Activated naive CD8-positive, alpha-beta T cell treated with anti-CD3 and anti-CD28 coated beads, Interleukin-2, amount 10 ng/mL, durations not matched to agents 7 days and 5 days (primary cell): ENCODE measurements at places on chromosomes 16 and 17.
A peak's percentile ranks its signal among the peaks of the same experiment; 100 is the strongest.

- peaks cover 3% of the 10 kb centered on the region for H3K4me1 ChIP-seq
- H3K27ac ChIP-seq: no peak overlapping the region
- no peak for DNase-seq
- peaks cover 4% of the 10 kb centered on the region for H3K36me3 ChIP-seq
Measured at GRCh38 chr16:84992717-84993075, 18.6 kb downstream of the ZDHHC7 start.

GRCh38 chr17:29214215-29215146 lies 32.2 kb upstream of the CRYBA1 start:
- DNase-seq: no peak
- peaks cover 6% of the 10 kb centered on the region for H3K27me3 ChIP-seq
- peaks cover 5% of the 10 kb centered on the region for H3K4me1 ChIP-seq
- H3K27ac ChIP-seq: no peak overlapping the region

- no peak overlapping the region for H3K27ac ChIP-seq
- no peaks in the 10 kb centered on the region for H3K4me1 ChIP-seq
- H3K4me3 ChIP-seq: no peak overlapping the region
- no peaks in the 10 kb centered on the region for H3K36me3 ChIP-seq
- H3K27me3 ChIP-seq: no peaks in the 10 kb centered on the region
Measured at GRCh38 chr16:6447021-6447790, 885.4 kb upstream of the RBFOX1 start.

DNA sequence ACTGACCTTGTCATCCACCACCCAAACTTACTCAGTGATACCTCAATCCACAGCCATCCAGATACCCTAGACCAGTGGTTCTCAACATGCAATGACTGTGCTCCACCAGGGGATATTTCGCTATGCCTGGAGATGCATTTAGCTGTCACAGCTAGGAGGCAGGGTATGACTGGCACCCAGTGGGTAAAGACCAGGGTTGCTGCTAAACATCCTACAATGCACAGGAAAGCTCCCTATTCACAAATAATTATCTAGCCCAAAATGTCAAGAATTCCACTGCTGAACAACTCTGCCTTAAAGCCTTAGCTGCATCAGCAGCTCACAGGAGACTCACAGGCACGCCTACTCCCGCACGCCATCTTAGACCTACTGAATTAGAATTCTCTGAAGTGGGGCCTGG lies 212.6 kb downstream of the GRIN2A start:
- no peak overlapping the region for H3K27ac ChIP-seq
- H3K36me3 ChIP-seq: no peaks in the 10 kb centered on the region
- H3K4me3 ChIP-seq: no peak overlapping the region
- H3K27me3 ChIP-seq: no peaks in the 10 kb centered on the region
- no peak for DNase-seq

DNA sequence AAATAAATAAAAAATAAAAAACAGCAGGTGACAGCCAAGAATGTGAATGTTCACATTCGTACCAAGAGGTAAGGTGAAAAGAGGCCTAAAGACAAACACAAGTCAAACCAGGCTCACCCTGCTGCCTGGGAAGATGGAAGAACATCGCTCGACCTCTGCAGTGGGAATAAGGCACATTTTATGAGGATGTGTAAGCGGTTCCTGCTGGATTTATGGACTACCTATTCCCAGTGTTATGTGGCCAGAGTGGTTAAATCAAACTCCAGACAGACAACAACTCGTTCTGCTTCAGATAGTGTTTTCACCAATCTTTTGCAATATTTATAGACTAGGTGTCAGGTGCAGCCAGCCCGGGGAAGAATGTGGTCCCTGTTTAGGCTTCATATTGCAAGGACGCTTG lies 215.0 kb upstream of the HSBP1 start:
- no peaks in the 10 kb centered on the region for H3K4me1 ChIP-seq
- peaks cover 5% of the 10 kb centered on the region for H3K27me3 ChIP-seq
- no peaks in the 10 kb centered on the region for H3K36me3 ChIP-seq
- no peak overlapping the region for H3K4me3 ChIP-seq

DNA sequence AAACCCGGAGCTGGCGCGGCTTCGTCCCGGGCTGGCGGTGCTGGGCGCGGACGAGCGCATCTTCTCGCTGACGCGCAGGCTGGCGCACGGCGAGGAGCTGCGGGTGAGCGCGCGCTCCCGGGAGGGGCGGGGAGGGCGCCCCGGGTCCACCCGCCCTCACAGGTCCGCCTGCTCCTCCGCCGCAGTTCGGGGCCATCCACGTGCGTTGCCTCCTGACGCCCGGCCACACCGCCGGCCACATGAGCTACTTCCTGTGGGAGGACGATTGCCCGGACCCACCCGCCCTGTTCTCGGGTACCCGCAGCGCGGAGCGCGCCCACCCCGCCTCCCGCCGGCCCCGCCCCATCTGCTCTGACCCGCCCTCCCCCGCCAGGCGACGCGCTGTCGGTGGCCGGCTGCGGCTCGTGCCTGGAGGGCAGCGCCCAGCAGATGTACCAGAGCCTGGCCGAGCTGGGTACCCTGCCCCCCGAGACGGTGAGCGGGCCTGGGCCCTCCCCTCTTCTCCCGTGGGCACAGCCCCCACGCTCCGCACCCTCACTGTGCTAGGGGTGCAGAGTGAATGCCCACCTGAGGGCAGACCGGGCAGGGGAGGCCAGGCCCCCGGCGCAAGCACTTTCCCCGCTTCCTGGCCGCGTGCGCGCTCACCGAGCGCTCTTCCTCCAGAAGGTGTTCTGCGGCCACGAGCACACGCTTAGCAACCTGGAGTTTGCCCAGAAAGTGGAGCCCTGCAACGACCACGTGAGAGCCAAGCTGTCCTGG lies 1.4 kb downstream of the HAGHL start:
- H3K4me3 ChIP-seq: peak overlapping the region; percentile 40
- peak; percentile 77 for DNase-seq
- H3K27me3 ChIP-seq: no peaks in the 10 kb centered on the region
- no peaks in the 10 kb centered on the region for H3K4me1 ChIP-seq

DNA sequence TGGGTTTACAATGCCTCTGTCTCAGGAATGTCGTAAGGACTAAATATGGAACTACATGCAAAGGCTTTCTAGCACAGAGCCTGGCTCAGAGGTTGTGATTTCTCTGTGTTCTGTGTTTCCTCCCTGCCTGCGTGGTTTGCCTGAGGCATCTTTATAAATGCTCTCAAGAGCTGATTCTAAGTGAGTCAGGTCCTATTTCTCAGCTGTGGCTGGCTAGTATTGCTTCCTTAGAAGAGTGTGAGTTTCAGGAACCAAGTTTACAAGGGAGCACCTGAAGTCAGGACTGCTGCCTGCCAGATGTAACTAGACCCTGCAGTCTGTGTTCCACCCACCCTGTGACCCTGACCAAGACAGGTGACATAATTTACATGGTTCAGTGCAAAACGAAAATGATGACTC lies 8.0 kb upstream of the CCL1 start:
- H3K4me1 ChIP-seq: peaks cover 17% of the 10 kb centered on the region
- H3K36me3 ChIP-seq: no peaks in the 10 kb centered on the region
- no peak overlapping the region for H3K27ac ChIP-seq
- no peak overlapping the region for H3K4me3 ChIP-seq

DNA sequence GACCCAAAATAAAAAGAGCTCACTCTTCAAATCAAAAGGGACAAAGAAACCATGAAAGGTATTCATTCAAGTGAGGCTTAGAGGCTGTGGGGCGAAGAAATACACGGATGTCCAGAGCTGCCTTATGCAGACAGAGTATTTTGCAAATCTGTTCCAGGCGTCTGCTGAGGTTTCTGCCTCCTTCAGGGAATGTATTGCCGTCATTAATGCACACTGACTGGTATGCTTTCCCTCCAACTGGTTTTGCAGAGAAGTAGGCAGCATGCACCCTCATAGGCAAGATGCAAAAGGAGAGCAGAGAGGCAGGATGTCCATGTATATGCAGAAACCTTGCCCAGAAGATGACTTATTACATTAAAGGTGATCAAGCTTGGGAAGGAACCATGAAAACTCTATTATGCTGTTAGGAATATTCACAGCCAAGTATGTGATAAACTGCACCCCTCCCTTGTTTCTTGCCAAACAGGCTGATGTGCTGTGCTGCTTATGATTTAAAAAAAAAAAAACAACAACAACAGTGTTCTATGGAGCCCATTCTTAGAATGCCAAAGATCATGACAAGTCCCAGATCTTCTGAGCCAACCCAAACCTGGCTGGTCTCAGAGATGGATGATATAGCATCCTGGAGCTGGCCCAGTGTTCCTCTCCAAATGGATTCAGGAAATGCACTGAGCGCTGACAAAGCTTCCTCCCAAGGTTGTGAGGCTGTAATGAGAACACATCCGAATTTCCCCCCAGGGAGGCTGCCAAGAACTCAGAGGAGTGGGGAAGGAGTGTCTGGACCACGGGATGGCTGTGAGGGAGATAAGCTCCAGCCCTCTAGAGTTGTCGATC lies 77.6 kb upstream of the HLF start:
- H3K36me3 ChIP-seq: no peaks in the 10 kb centered on the region
- DNase-seq: no peak
- no peaks in the 10 kb centered on the region for H3K4me1 ChIP-seq
- no peak overlapping the region for H3K27ac ChIP-seq
- H3K27me3 ChIP-seq: no peaks in the 10 kb centered on the region

DNA sequence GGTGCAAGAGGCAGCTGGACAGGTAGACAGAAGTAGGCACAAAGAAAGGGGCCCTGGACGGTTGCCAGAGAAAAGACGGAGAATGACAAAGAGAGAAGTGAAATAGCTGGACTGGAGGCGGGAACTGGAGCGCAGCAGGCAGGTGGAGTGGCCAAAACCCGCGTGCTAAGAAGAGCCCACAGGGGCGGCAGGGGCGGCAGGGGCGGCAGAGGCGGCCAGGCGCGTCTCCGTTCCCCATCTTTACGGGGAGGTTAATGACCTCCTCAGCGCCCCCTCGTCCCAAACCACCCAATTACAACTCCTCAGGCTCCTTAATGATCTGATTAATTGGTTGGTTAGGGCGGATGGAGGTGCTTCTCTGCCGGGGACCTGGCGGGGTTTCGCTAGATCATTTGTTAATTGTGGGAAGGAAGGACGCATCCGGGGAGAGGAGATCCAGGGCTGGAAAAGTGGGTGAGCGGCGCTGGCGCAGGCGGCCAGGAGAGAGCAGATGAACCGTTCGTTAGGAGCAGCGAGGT lies 15.4 kb upstream of the HOXB9 start:
- peaks cover 95% of the 10 kb centered on the region for H3K27me3 ChIP-seq
- no peak for DNase-seq
- H3K4me1 ChIP-seq: peaks cover 19% of the 10 kb centered on the region
- H3K4me3 ChIP-seq: no peak overlapping the region
- H3K36me3 ChIP-seq: peaks cover 3% of the 10 kb centered on the region

DNA sequence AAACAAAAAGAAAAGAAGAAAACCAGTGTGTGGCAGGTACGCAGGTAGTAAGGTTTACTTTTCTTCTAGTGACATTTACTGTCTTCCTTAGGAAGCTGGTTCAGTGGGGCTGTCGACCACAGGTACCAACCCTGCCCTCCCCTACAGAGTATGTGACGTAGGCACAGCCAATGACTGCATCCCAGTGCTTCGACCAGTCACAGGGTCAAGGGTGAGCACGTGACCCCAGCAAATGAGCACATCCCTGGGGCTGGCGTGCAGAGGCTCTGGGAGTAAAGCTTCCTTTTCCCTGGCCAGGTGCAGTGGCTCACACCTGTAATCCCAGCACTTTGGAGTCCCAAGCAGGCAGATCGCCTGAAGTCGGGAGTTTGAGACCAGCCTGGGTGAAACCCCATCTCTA lies 38.9 kb upstream of the PLCG2 start:
- peaks cover 14% of the 10 kb centered on the region for H3K4me1 ChIP-seq
- no peak overlapping the region for H3K27ac ChIP-seq
- H3K4me3 ChIP-seq: no peak overlapping the region
- H3K36me3 ChIP-seq: no peaks in the 10 kb centered on the region
- DNase-seq: no peak

- no peaks in the 10 kb centered on the region for H3K36me3 ChIP-seq
- no peak for DNase-seq
- H3K27ac ChIP-seq: no peak overlapping the region
- H3K4me3 ChIP-seq: no peak overlapping the region
- no peaks in the 10 kb centered on the region for H3K4me1 ChIP-seq
- no peaks in the 10 kb centered on the region for H3K27me3 ChIP-seq
Measured at GRCh38 chr16:59045501-59045900, 311.4 kb upstream of the GOT2 start.

DNA sequence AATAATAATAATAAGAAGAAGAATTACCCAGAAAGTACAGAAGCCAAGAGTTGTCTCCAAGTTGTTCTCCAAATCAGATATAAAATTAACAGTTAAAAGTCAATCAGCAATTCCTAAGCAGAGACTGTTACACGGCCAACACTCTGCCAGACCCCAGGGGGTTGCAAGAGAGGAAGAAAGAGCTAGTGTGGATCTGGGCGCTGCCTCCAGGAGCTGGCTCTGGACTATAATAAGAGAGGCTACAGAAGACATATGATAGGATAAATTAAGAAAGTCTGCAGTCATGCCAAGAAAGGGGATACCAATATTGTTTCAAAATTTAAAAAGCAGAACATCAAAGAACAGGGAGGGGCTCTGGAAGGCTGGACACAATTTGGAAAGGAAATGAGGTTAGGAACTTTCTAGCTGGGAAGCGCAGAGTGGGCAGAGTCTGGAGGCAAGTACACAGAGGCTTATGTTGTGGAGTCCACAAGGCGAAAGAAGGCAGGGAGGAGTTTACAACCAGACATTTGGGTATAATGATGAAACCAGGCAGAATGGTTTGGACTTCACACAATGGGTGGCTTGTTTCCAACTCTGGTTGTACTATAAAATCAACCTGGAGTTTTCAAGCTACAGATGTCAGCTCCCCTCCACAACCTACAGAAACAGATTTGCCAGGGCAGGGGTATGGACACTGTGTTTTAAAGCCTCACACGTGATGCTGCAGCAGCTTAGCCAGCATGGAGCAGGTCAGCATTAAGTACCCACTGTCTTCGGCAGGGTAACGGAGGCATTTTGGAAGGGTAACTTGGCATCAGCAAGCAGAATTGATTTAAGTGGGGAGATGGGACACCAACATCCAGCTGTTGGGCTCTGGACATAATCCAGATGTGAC lies 49.4 kb downstream of the SLC39A11 start:
- H3K36me3 ChIP-seq: peaks cover 17% of the 10 kb centered on the region
- no peaks in the 10 kb centered on the region for H3K4me1 ChIP-seq
- H3K27me3 ChIP-seq: no peaks in the 10 kb centered on the region
- no peak overlapping the region for H3K27ac ChIP-seq
- DNase-seq: no peak

GRCh38 chr17:6701719-6702118 lies 11.4 kb downstream of the SLC13A5 start:
- peaks cover 13% of the 10 kb centered on the region for H3K27me3 ChIP-seq
- DNase-seq: peak; percentile 56
- H3K27ac ChIP-seq: no peak overlapping the region
- no peaks in the 10 kb centered on the region for H3K36me3 ChIP-seq

DNA sequence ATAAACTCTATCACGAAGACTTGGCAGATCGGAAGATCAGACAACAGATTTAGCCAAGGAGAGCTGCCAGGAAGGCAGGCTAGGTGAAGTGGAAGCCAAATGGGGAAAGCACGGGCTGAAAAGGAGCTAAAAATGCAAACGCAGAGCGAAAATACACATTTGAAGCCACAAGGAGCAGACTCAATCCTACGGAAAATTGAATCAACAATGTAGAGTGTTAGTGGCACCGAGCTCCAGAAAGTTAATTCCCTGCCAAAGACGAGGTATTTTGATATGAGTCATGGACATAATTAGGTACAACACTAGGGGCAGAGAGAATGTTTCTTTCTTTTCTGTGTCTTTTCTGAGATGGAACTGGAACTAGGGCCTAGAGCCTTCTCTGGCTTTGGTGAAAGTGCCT lies 20.7 kb downstream of the GSG1L start:
- peaks cover 8% of the 10 kb centered on the region for H3K27me3 ChIP-seq
- H3K4me3 ChIP-seq: no peak overlapping the region
- no peaks in the 10 kb centered on the region for H3K4me1 ChIP-seq

- no peaks in the 10 kb centered on the region for H3K36me3 ChIP-seq
- H3K4me1 ChIP-seq: no peaks in the 10 kb centered on the region
- no peak overlapping the region for H3K4me3 ChIP-seq
Measured at GRCh38 chr16:48676836-48677235, 66.9 kb upstream of the N4BP1 start.
